ENCODE measurements at places on chromosomes 12 and 14.

DNA sequence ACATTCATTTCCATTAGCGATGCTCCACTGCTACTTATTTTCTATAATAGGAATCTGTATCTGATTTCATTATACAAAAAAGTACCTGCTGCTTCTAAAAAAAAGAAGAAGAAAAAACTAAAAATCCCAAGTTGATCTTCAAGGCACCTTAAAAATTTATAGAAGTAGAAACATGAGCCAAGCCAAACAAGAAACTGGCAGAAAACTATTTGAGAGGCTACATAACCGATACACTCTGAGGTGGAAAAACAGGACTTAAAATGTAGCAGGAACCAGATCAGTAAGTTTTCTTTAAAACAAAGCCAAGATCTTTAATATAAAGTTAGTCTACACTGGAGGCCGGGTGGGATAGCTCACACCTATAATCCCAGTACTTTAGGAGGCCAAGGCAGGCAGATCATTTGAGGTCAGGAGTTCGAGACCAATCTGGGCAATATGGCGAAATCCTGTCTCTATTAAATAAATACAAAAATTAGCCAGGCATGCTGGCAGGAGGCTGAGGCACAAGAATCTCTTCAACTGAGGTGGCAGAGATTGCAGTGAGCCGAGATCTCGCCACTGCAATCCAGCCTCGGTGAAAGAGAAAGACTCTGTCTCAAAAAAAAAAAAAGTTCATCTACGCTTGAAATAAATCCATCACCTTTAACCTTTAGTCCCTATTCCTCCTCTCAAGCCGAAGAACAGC is 278.6 kb downstream of the MED13L start:
- no peak for DNase-seq

DNA sequence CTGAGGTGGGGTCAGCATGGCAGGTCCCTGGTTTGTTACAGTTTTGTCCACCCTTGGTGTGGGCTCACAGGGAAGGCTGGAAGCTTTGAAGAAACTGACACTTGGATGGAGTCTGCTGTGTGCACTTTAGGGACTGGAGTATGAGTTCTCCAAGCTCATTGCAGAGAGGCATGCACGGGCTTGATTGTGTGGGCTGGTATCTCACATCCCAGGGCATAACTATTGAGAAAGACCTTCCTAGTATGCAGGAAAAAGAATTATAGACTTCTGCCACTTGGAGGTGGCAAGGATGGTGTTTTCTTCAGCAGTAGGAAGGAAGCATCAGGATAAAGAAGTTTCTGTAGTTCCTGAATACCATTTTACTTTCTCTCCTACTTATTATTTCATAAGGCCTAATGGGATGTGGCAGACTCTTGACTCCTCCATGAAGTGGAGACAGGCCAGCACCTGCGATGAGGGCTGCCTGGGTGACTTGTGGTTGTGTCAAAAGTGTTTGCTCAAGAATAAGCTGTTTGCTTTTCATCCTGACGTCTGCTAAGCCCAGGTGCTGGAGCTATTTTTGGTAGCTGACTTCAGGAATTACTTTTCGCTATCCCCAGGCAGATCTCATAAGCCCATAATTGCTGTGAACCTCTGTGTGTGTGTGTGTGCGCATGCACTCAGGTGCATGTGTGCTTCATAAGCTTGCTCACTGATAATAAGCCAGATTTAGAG is 125.8 kb downstream of the KTN1 start:
- DNase-seq, result no peak

- no peak for DNase-seq
These were observed 22.3 kb downstream of the FZD10 start for GRCh38 chr12:130184404-130185090.

GRCh38 chr14:53715193-53715721 is 241.4 kb downstream of the BMP4 start:
- DNase-seq, result no peak

DNA sequence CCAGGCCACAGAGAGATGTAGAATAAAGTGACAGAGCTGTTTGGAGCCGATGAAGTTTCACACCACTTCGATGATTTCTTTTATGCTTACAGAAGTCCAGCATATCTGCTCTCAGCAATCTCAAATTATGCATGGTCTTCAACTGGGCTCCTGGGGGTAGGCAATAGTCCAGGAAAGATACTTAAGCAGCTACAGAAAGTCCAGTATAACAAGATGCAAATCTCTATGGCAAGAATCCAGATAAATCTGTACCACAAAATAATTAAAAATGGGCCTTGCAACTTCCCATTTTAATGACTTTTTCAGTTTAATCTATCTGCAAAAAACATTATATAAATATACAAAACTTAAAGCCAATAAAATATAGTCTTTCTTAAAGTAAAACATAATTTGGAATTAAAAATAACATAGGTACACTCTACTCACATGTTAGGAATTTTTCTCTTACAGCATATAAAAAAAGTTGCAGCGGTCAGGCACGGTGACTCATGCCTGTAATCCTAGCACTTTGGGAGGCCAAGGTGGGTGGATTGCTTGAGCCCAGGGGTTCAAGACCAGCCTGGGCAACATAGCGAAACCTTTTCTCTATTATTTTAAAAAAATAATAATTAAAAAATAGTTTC is 20.5 kb upstream of the RAD51AP1 start:
- no peak for DNase-seq

GRCh38 chr14:57961786-57962060 is 95.8 kb upstream of the SLC35F4 start:
- no peak for DNase-seq

GRCh38 chr12:76410781-76411180 is 62.6 kb upstream of the BBS10 start:
- no peak for DNase-seq

GRCh38 chr12:52258335-52258901 is 16.0 kb upstream of the KRT86 start:
- DNase-seq, result no peak

DNA sequence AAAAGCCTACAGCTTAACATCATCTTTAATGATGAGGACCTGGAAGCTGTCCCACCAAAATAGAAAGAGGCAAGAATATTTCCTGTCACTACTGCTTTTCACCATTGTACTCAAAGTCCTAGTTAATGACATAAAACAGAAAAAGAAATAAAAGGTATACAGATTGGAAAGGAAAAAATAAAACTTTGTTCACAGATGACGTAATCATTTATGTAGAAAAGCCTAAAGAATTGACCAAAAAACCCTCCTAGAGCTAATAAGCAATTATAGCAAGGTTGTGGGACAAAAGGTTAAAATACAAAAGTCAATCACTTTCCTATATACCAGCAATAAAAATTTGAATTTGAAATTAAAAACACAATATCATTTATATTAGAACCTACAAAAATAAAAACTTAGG is 97.2 kb upstream of the MDGA2 start:
- DNase-seq, result no peak

DNA sequence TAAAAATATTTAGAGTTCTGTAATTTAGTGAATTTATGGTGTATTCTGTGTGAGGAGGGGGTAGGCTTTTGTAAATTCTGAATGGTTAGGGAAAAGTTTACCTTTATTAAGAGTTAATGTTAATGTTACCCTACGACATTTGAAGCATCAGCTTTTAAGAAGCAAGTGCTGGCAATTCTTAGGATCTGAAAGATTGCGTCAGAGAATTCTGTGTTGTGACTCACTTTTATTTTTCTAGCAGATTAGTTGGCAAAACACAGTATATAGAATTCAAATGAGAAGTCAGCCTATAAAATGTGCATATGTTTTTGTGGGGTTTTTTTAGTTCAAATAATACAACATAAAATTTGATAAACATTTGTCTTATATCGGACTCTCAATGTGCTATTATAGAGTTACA is 97.6 kb downstream of the RAD52 start:
- no peak for DNase-seq

GRCh38 chr12:88931598-88931997 is 351.3 kb upstream of the KITLG start:
- no peak for DNase-seq

GRCh38 chr12:118467641-118468305 is 91.4 kb downstream of the SUDS3 start:
- DNase-seq, result no peak

DNA sequence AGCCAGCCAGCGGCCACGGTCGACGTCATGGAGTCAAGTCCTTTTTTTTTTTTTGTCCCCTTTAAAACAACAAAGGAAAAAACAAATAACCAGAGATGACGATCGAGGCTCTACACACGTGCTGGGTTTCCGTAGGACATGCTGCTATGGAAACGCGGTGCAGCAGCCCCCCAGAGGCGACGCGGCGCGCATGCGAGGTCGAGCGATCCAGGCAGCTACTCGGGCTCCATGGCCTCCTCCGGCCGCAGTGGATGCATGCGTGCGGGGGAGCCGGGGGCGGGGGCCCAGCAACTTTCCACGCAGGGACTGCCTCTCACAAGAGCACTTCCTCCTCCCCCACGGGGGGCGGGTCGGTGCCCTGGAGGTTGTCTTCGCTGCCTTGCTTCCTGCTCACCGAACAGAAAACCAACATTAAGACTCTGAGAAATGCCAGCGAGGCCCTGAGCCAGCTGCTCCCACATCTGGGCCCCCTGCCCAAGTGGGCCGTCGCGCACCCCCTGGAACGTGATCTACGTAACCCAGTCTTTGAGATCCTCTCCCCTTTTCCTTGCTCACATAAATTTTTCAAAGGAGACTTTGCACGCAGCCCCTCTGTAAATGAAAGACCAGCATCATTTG is 30.7 kb downstream of the P2RX4 start:
- DNase-seq, result peak; percentile 88

DNA sequence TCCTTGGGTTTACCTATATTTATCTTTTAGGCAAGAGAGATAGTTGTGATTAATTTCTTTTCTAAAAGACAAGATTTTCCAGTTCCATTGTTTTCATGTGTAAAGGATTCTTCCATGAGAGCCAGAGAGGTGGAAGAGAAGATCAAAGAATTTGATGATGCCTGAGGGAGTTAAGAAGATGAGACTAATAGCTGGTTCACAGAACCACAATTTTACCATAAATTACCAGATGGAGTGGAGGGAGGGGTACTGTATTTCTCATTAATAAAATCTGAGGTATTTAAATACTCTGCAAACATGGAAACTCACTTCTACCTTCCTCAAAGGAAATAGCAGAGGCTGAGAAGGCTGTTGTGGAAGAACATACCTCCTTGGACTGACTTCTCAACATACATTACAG is 34.6 kb downstream of the ALKBH1 start:
- no peak for DNase-seq

DNA sequence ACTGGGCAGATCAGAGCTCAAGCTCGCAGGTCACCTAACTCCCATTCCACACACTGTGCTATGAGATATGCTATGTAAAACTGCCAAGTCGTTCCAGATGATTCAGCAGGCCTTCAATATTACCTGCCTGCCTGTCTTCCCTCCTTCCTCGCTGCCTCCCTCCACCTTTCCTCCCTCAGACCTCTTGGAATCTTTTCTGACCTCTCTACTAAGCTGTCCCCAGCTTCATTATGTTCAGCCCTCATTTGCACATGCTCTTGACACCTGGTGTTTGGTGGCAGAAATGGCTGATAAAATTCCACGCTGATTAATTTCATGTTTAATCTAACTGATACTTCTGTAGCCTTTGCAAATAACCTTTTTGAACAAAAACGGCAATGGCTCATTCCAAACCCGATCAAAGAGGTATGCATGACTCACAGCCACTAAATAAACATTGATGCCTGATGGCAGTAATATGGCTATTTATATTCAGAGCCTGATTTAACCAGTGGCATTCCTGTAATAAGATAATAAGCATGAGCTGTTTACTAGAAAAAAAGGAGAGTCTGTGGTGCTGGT is 130.8 kb upstream of the EGLN3 start:
- no peak for DNase-seq

- peak; percentile 63 for DNase-seq
These were observed at the start of gene GDF11 for GRCh38 chr12:55742719-55743405. Gene GDF11 (plus strand): TSS chr12:55743122. CDS start chr12:55743317, 195 bp downstream.

DNA sequence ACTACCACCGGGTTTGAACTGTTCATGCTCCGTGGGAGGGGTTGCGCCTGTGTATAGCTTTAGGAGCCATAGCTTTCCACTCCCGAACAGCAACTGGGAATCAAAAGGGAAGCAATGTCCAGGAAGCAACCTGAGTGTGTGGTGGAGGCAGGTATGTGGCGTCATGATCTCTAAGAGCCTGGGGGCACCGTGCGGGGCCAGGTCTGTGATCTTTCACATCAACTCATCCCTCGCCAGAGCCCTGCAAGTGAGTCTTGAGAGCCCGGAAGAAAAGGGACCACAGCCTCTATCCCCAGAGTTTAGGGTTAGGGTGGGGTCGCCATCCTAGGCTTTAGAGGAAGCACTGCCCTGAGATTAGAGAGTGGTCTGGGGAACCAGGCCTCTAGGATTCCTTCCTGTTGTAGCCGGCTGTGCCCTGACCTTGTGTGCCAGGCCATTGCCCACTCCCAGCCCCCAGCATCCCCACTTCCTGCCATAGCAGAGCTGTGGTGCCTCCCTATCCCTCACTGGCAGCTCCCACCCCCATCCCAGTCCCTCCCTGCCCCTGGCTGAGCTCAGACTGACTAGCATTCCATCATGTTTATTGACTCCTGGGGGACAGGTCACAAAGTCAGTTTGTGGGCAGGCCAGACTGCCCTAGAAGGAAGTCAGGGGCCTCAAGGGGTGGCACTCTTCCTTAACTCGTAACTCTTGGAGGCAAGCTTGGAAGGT is 745 bp upstream of the ADCY4 start:
- no peak for DNase-seq

- DNase-seq, result peak; percentile 74
These were observed at the start of gene SMARCC2 for GRCh38 chr12:56189099-56189917. Gene SMARCC2 (minus strand): TSS chr12:56189483. CDS start chr12:56189461, 22 bp downstream.

DNA sequence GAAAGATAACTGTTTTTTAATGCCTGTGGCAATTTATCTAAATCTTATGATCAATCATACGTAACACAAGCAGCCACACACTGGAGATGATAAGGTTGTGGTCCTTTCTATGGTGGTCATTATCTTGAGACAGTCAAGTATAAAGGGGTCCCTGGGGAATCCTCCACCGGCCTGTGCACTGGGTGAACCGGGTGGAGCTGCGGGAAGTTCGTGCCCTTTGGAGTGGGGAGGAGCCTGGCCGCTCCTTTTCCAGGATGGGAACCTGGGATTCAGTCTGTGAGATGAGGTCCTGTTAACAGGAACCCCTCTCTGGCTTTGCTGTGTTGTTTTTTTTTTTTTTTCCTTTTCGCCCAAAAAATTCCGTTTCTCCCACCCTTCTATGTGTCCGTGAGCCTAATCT is 167.5 kb upstream of the RPL10L start:
- no peak for DNase-seq

GRCh38 chr14:77141214-77142004 is at the start of gene ZDHHC22:
Gene ZDHHC22 (minus strand): TSS chr14:77141791. CDS start chr14:77139738, 2,053 bp downstream.
- DNase-seq, result no peak

DNA sequence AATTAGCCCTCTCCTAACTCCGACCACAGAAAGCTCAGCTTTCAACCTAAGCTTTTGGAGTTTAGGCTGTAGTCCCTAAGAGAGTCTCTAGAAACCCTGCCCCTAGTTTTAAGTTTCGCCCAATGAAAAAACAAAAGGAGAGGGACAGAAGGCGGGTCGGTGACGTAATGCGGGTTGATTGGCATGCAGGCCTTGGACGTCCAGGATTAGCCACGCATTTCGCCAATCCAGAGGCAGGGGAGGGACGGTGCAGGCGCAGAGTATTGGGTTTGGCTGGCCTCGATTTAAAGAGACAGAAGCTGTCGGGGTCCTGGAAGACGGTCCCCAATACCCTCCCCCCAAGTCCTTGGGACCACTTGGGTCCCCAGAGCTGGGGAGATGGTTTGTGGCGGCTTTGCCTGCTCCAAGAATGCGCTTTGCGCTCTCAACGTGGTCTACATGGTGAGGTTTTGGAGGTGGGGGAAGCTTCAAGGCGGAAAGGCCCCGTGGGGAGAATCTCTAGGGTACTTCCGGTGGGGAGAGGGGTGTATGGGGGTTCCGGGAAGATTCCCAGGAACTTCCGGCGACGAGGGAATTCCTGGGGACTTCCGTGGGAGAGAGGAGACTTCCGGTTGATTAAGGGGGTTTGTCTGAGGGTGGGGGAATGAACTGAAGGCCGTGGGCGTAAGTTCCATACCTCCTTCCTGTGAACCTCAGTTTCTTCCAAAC is at the start of gene TSPAN31:
Gene TSPAN31 (plus strand): TSS at position 263 of the 708 bp plus-strand sequence. CDS start 116 bp downstream, at position 379.
- DNase-seq, result peak; percentile 91
